Renal cortical epithelial cell (primary cell): ENCODE measurements at places on chromosomes 12 and 14. TPM values are rescaled to one million over a fixed set of nuclear protein-coding genes. Genes with fewer than 3 reads are reported as not detected.

Gene FAM186B
- total RNA-seq: 0.30 and 0.35 TPM in 2 replicates

- DNase-seq: no peak
These were observed 62.2 kb downstream of the TBX5 start for GRCh38 chr12:114343585-114344302.

- DNase-seq: no peak
These were observed 21.9 kb downstream of the OR6J1 start for GRCh38 chr14:22622255-22622654.

Gene LGALS3
- 114 and 178 TPM in 2 replicates for total RNA-seq

DNA sequence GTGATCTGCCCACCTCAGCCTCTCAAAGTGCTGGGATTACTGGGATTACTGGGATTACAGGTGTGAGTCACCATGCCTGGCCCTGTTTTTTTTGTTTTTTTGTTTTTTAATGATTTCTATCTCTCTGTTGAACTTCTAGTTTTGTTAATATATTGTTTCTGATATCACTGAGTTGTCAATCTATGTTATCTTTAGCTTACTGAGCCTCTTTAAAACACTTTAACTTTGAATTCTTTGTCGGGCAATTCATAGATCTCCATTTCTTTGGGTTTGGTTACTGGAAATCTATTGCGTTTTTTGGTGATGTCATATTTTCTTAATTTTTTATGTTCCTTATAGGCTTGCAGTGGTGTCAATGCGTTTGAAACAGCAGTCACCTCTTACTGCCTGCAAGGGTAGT lies 9.2 kb upstream of the KLRG1 start:
- DNase-seq: no peak

DNA sequence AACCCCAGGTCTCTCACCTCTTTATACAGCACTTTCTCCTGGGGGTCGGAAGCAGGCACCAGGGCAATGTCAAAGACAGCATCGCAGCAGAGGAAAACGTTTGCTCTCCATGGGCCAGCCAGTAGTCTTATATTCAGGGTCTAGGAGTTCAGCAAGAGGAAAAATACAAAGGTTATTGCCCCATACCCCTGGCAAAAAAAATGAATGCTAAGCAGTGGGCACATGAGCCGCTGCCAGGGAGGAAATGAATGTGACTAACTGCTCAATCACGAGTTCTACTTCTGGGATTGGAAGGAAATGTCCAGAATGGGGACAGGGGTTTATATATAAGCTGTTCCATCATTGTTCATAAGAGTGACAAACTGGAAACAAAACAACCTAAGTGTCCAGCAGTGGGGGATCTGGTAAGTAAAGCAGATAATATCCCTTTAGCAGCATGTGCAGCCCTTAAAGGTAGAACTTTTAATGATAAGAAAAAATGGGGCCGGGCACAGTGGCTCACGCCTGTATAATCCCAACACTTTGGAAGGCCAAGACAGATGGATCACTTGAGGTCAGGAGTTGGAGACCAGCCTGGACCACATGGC lies 53.8 kb downstream of the PHETA1 start:
- DNase-seq: peak; percentile 13

DNA sequence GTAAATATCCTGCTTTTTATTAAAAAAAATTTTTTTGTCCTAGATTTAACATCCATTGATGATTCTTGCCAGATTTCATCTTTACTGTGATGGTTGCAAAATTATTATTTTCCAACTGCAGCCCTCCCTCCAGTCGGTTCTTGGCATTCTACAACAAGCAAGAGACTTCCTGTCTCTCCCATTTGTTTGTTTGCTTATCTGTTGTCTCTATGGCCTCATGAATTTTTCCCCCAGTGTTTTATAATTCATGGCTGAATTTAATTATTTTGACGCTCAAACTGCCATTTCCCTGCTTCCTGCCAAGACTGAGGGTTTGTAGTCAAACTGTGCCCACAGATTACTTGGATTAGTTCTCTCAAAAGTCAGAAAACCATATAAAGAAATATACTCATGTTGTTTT lies 25.9 kb downstream of the CGRRF1 start:
- no peak for DNase-seq

Gene CCDC177
- total RNA-seq: not detected in 2 replicates

GRCh38 chr12:94592080-94592479 lies 58.3 kb downstream of the TMCC3 start:
- no peak for DNase-seq

DNA sequence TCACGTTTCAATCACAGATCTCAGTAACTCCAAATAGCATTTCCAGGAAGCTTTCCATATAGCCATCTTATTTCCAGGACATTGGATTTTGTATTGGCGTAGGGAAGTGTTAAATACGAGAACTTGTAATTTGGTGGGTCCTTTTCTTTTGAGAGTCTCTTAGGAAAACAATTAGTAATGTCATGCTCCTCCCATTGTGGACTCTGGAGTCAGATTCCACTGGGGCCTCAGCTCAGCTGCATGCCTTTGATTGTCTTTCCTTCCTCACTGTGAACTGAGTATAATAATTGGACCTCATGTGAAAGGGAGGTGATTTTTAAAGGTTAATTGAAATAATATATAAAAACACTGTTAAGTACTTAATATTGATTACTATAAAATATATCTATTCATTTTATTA lies 462.6 kb downstream of the NPAS3 start:
- no peak for DNase-seq

DNA sequence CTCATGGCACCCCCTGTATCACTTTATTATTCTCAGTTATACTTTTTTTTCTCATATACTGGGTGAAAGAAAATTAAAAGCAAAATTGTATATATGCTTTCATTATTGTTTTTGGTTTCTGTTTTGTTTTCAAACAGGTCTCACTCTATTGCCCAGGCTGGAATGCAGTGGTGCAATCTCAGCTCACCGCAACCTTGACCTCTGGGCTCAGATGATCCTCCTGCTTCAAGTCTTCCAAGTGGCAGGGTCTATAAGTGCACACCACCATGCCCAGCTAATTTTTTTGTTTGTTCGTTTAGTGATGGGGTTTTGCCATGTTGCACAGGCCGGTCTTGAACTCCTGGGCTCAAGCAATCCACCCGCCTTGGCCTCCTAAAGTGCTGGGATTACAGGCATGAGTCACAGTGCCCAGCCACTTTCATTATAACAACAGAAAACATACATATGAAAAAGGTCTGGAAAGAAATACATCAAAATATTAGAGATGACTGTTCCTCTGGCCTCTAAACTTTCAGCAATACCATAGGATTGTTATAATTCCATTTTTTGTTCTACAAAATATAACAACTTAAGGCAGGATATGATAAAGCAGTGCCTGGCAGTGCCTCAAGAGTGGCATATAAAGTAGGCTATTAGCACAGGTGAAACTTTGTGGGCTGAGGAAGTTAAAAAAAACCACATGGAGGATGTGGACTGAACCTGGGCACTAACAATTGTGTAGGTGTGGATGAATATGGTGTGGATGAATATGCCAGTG lies 5.8 kb upstream of the NTN4 start:
- peak; percentile 90 for DNase-seq

DNA sequence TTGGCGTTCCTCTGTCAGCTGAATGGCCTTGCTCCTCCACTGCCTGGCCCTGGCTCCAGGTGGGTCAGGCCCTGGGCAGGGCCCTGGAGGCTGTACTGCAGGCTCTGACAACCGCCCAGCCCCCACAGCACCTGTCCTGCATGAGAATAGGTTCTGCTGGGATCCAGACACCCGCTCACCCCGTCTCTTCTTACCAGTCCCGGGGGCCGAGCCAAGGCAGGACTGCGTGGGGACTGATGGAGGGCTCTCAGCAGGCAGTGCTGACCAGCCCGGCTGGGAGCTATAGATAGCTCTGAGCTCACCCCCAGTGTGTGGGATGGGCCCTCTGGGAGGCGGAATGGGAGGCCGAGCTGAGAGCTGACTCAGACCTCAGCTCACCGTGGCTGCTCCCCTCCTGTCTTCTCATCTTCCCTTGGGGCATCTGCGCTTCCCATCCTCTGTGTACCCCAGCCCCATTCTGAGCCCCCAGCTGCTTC lies 39.6 kb downstream of the TEAD4 start:
- DNase-seq: no peak

GRCh38 chr14:45426685-45427282 lies 173.8 kb upstream of the MIS18BP1 start:
- DNase-seq: peak; percentile 58

Gene PFDN5
- 323 and 327 TPM in 2 replicates for total RNA-seq

GRCh38 chr12:13680916-13681315 lies 300.5 kb downstream of the GRIN2B start:
- peak; percentile 76 for DNase-seq

DNA sequence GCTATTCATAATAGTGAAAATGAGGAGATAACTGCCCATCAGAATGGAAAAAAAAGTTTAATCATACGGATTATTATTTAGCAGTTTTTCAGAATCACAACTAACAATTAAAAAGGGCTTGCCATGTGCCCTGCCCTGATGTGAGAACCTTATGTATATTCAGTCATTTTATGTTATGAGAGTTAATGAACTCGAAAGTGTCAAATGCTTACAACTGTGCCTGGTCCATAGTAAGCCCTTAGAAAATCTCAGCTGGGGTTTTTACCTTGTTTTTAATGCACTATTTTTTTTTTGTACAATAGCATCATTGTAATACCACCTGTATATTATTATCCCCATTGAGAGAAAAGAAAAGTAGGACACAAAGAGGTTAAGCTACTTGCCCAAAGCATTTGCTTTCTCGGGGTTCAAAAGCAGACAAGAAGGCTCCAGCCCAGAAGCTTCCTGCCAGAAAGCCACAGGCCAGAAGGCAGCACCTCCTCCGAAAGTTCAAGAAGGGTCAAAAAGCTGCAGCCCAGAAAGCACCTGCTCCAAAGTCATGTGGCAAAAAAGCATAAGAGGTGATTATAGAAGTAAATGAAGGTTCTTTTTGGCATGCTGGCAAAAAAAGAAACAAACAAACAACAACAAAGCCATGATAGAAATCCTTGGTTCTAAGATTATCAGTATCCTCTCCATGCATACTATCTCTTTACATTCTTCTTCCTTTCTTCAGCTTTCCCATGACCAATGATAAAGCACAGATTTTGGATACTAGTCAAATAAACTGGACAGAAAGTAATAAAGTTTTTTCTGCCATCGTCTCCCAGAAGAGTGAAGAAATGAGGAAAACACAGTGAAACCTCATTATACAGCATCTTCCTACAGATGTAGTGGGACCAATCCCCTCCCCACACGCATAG lies 59.1 kb upstream of the NAP1L1 start:
- no peak for DNase-seq

DNA sequence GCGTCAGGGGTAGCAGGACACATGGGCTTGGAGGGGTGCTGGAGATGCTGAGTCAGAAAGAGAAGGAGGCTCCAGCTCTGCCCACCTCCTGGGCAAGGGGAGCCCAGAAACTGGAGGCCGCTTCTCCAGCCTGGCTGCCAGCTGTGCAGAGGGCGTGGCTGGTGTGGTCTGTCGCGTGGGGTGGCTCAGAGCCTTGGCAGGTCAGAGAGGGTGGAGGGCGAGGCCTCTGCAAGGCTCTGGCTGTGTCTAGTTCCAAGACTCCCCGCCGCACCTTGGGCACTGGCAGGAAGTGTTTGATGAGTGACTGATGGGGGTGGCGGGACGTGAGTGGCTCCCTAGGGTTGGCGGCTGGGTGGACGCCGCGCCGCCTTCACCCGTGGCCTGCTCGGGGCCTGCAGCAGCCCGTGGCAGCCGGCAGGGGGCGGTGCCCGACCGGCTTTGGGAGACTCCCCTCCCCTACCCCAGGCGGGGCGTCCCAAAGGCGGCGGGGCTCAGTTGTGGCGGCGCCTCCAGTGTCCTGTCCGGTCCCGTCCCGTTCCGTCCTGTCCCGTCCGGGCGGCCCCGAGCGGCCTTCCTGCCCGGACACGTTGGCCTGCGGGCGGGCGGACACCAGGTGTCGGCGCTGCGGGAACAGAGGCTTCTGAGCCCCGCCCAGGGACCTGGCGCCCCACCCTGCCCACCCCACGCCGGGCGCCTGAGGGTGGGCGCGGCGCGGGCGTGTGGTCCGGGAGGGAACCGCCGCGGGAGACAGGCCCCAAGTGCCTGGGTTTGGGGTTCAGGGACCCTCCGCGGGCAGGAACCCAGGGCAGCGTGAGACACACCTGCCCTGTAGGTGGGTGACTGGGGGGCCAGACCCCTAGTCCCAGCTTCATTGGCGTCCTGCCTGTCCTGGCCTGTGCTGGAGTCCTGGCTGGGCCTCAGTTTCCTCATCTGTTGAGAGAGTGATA lies 39.7 kb downstream of the KRT80 start:
- no peak for DNase-seq

DNA sequence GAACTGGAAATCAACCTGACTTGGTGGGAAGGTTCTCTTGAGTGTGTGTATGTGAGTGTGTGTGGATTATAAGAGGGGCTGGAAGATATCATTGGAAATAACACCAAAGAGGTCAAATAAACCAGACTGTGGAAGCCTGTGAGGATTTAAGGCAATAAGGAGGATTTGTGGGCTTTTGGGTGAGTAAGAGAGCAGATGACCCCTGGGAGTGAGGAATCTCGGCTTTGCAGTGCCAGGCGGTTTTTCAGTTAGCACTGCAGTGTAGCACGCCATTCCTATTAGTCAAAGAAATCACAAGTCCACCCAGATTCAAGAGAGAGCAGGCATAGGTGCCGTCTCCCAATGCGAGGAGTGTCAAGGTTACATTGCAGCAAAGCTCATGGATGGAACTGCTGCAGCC lies 63.3 kb downstream of the CALM1 start:
- no peak for DNase-seq

Gene MYL6
- 2,255 and 3,927 TPM in 2 replicates for total RNA-seq

DNA sequence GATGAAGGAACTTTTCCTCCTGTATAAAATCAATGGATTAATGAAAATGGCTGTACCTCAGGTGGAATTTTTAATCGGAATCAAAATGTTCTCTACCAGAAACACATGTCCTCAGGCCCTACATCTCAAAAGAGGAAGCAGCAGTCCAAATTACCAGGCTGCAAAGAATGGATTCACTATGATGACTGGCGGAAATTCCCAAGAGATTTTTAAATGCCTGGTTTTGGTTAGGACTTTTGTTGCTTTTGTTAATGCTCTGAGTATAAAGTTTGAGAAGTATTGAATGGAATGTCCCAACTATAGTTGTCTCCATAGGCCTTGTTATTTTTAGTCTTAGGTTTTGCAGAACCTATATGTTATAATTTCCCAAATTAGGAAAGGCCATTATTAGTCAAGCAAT lies 11.2 kb upstream of the IFNG start:
- DNase-seq: no peak

GRCh38 chr12:120474616-120474960 lies 5.0 kb upstream of the SRSF9 start:
- DNase-seq: peak; percentile 88

- DNase-seq: peak; percentile 87
These were observed 61.8 kb downstream of the PPFIBP1 start for GRCh38 chr12:27585739-27586265.

- DNase-seq: peak; percentile 21
These were observed 44.0 kb downstream of the TFCP2 start for GRCh38 chr12:51128919-51129318.

GRCh38 chr12:42468921-42469320 lies 120.6 kb downstream of the PRICKLE1 start:
- DNase-seq: no peak

Gene PTHLH
- total RNA-seq: 0.40 and 9.7 TPM in 2 replicates

Gene CPM
- total RNA-seq: 90.3 and 219 TPM in 2 replicates

GRCh38 chr14:53955671-53956426 lies 776 bp downstream of the BMP4 start:
- no peak for DNase-seq

- peak; percentile 83 for DNase-seq
These were observed 8.7 kb upstream of the SPATS2 start for GRCh38 chr12:49358483-49359141.
